ENCODE measurements at places on chromosomes 7 and 10.
A peak's percentile ranks its signal among the peaks of the same experiment; 100 is the strongest.

GRCh38 chr7:157789094-157789493, 452.3 kb downstream of the DNAJB6 start:
- no peak for DNase-seq

GRCh38 chr7:66152371-66153191, 37.9 kb downstream of the CRCP start:
- no peak for DNase-seq

DNA sequence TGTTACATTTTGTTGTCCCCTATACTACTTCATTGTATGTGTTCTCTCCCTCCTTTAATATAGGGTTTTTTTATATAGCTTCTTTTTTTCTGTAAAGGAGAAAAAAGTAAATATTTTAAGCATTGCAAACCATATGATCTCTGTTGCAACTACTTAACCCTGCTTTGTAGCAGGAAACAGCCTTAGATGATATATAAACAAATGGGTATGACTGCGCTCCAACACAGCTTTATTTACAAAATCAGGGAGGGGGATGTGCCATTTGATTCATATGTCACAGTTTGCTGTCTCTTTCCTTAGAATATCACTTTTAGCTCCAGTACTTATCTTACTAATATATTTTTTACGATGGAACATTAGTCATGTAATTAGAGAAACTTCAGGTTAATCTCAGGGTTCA, 155.2 kb upstream of the GNAI1 start:
- no peak for DNase-seq

GRCh38 chr7:320297-320696, 30.3 kb downstream of the FOXL3 start:
- no peak for DNase-seq

- DNase-seq = no peak
Measured at GRCh38 chr7:22055226-22055625, 109.5 kb upstream of the CDCA7L start.

DNA sequence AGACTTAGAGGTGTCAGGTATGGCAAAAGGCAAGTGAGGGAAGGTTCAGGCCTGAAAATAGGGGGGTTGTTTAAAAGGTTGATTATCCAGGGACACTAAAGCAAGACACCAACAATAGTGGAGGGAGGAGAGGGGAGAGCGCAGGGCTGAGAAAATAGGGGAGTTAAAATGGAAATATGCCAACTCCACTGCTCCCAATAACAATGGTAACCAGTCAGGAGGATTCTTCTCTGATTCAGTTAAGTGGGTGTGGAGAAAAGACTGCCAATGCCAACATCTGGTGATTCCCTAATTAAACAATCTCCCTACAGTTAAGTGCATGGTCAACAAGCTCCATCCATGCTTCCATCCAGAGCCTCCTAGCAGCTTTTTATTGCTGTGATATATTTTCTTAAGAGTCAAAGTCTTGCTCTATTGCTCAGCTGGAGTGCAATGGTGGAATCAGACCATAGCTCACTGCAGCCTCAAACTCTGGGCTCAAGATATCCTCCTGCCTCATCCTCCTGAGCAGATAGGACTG, 183.3 kb downstream of the JAZF1 start:
- DNase-seq = no peak

DNA sequence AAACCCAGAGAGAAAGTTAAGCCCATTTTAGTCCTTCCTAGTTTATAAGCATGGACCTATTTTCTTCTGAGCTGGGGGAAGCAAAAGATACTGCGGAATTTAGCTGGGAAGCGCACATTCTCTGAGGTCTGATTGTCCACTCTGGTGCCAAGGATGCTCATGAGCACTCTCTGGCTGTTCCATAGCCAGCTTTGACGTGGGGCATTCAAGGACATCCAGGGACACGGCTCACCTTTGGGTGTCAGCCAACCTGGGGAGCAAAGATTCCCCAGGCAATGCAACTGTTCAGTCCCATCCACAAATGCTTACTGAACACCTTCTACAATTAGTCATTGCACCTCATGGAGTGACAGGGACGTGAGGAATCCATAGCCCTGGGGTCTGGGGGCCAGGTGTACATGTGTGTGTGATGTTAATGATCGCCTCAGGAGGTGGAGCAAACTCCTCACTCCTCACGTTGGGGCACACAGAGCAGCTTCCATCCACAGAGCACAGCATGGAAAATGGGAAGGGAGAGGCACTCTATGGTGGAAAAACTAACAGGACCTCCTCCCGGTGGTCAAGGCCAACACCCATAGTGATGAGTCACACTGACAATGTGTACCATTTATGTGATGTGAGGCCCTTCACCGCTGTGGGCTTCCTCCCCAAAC, 67.5 kb upstream of the IGFBP3 start:
- no peak for DNase-seq

DNA sequence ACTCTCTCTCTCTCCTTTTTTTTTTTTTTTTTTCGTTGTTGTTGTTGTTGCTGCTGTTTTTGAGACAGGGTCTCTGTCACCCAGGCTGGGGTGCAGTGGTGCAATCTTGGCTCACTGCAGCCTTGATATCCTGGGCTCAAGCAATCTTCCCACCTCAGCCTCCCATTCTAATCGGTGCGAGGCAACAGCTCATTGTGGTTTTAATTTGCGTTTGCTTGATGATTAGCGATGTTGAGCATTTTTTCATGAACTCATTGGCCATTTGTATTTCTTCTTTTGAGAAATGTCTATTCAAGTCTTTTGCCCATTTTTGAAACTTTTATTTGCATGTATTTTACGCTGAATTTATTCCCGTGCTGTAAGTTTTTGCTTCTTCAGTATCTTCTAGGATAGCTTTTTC, 13.3 kb upstream of the ZC3HAV1L start:
- no peak for DNase-seq

GRCh38 chr10:43949351-43949750, 300.7 kb upstream of the ZNF32 start:
- DNase-seq = no peak

DNA sequence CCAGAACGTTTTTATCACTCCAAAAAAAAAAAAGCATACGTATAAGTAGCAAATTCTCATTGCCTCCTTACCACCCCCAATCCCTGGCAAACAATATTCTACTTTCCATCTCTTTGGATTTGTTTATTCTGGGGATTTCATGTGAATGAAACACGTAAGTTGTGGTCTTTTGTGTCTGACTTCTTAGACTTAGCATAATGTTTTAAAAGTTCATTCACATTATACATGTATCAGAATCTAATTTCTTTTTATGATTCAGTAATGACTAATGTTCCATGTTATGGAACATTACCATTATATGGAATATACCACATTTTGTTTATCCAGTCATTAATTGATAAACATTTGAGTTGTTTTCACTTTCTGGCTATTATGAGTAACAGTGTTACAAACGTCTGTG, 12.5 kb upstream of the KLHL7 start:
- DNase-seq = no peak

DNA sequence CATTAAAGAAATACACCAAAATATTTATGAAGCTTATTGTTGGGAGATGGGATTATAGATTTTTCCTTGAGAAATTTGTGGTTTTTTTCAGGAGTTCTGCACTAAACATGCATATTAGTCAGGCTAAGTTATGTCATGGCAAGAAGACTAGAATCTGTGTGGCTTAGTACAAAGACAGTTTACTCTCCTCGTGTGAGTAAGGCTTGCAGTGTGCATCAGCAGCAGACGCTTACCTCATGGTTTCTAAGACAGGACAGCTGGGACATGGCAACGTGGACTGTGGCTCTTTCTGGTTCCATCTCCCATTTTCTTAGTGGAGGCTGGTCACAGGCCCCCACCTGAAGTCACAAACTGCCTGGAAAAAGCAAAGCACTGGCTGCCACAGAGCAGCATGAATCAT, 429.6 kb upstream of the VSTM2A start:
- no peak for DNase-seq

- no peak for DNase-seq
Measured at GRCh38 chr7:77415476-77415822, 700 bp downstream of the GSAP start.

DNA sequence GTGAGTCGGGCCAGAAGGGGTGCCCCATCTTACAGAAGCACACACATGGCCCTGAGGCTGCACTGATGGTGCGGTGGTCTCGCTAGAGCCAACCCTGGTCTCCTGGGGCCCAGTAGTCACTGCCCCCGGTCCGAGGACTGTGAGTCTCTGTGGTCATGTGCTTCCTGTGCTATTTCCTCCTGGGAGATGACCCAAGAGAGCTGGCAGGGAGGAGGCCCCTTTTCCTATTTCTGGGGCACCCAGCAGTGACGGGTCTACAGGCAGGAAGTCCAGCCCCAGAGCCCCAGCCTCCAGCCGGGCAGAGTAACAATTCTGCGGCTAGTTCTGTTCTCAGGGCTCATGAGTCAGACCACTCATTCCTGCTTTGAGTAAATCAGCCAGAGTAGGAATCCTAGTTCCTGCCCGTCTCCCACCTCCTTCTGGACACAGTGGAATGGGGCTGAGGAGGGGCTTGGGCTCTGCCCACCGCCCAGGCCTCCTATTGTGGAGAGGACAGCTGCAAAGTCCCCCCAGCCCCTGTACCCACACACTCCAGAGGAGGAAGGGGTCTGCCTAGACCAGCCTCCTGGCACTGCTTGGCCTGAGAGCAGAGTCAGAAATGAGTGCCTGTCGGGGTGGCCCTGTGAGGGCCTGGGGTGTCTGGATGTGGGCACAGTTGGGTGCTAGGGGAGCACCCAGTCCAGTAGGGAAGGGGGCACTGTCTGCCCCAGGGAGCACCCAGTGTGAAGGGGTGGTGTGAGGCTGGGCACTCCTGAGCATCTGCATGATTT, 80.5 kb upstream of the PPIF start:
- no peak for DNase-seq

- peak; percentile 16 for DNase-seq
Measured at GRCh38 chr7:93228302-93228701, 2.0 kb upstream of the HEPACAM2 start.

DNA sequence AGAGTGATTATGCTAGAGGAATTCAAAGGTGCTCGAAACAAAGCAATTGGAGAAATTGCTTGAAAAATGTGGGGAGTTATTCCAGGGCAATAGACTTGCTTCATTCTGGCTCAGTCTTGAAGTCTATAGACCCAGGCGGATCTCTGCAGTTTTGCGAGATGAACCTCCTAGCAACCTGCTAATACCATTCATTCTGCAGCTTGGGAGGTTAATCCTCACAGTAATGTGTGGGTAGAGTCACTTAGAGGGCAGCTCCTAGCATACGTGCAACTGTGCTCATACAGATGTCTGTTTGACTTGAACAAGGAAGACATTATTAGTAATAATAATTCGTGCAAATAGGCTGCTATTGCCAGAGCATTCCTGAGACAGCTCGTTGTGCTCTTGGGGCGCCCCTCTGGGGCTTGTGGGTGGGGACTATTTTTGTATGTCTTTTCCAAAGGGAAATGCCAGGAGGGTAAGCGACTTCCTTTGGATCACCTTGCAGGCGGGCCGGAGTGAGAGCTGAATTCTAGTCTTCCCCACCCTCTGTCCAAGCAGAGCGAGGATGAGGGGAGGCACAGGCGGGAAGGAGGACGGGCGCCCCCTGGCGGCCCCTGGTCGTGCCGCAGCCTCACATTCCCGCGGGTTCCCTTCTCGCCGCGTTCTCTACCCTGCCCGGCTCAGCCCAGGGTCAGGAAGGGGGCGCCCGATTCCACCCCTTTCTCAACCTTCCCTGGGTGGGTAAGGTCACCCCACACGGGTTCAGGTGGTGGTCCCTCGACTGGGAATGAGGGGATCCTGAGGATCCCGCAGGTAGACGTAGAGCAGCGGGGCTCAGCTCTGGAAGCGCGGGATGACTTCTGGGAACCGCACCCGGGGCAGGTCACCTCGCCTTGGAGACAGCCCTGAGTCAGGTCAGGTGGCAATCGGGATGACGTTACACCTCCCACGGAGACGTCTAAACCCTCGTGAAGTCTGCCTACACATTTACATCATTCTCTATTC, 241.5 kb downstream of the PHTF2 start:
- no peak for DNase-seq

DNA sequence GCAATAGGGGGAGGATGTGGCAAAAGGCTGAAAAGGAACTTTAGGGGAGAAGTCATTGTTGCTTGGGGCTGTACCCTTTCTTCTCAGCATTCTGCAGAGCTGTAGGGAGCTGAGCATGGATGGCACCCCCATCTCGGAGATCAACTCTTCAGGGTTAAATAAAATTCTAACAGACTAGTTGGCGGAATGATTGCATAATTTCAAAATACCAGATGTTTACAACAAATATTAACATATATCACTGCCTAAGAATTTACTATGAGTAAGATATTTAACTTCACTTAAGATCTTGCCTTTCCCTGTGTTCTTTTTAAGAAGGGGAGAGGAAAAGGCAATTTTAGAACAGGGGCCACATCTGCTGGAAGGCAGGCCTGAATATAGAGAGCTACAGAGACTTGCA, 509 bp upstream of the OR2F1 start:
- no peak for DNase-seq

DNA sequence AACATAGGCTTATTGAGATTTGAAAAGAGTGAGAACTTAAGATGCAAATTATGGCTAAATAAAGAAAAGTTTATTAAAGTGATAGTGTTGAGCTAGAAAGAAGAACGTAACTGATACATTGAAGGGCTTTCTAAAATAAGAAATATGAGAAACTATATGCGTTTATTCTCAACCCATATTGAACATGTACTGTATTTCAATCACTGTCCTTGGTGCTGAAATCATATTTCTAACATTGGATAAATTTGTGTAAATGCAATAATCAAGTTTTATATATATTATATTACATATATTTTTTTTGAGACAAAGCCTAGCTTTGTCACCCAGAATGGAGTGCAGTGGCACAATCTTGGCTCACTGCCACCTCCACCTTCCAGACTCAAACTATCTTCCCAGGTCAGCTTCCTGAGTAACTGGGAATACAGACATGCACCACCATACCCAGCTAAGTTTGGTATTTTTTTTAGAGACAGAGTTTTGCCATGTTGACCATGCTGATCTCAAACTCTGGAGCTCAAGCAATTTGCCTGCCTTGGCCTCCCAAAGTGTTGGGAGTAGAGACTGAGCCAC, 1065.8 kb downstream of the REEP3 start:
- DNase-seq = no peak

DNA sequence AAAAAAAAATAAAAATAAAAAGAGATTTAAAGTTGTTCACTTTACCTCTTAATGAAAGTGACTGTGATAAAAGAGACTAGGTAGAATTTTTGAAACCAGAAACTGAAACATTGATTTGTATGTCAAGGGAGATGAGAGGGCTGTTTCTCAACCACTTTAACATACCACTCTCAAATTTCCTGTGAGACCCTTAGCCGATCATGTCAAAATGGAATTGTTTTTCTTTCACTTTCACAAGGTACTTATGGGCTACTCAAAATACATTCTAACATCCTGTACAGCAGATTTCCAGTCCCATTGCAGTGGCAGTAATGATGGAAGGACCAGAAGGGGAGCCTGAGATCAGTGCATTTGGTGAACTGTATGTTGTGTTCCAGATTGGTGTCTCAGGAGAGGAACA, 261.2 kb downstream of the PPP1R3A start:
- DNase-seq = no peak

DNA sequence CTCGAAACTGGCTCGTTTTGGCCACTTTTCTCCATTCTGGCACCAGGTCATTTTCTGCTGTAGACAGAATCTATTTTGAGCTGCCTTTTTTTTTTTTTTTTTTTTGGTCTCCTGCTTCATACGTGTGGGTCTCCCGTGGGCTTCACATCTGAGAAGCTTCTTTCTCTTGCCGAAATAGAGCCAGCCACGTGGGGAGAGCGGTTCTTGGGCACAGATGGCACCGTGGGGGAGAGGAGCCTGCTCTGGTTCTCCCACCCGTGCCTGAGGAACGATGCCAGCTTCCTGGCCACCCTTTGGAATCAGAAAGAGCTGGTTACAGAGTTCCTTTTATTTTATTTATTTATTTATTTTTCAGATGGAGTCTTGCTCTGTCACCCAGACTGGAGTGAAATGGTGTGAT, 48.7 kb upstream of the OCM2 start:
- peak; percentile 24 for DNase-seq

- no peak for DNase-seq
Measured at GRCh38 chr7:135260930-135261721, 27.5 kb downstream of the STRA8 start.

- DNase-seq = peak; percentile 93
Measured at GRCh38 chr7:7719236-7719635, 829 bp upstream of the RPA3 start.
